ENCODE measurements at places on chromosomes 6 and 20.

- no peak for DNase-seq
Measured at GRCh38 chr6:140070846-140071473, 696.5 kb upstream of the CITED2 start.

GRCh38 chr6:166527849-166528248 lies 58.6 kb downstream of the RAMACL start:
- no peak for DNase-seq

- DNase-seq = no peak
Measured at GRCh38 chr6:73694711-73695411, 1.1 kb upstream of the CD109 start.

DNA sequence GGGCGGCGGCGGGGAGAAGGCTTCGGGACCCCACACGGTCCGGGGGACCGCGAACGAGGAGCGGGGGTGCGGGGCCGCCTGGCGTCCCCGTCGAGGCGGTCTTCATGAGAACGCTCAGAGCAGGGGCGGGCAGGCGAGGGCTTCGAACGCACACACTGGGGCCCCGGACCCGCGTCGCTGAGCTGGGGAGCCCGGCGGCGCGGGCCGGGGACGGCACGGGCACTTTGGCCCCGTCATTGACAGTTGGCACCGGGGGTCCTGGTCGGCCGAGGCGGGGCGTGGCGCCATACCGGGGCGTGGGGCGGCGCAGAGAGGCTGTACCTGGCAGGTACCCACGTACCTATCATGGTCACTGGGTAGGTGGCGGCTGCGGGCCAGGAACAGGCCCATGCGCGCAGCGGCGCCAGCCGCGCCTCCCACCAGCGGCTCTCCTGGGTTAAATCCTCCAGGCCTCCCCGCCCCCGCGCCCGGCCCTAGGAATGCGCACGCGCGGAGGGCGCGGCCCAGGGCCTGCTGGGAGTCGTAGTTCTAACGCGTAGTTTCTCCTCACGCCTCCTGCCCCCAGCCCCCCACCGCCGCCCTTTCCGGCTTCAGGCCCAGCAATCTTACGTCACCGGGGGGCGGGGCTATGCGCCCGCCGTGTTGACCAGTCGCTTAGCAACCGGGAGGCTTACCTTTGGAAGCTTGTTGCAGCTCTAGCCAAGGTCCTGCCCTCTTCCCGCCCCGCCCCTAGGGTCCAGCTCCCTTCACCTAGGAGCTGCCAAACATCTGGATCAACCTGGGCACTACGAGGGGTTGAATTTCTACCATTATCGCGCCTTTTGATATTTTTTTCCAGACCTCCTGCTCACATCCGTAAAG lies at the start of the genes PACRG and PRKN:
PACRG (plus strand) TSS at position 653 of the 861 bp plus-strand sequence.
PRKN (minus strand) TSS at position 445 of the 861 bp plus-strand sequence.
- DNase-seq = peak; percentile 100

- no peak for DNase-seq
Measured at GRCh38 chr20:1232286-1233111, 6.7 kb downstream of the RAD21L1 start.

DNA sequence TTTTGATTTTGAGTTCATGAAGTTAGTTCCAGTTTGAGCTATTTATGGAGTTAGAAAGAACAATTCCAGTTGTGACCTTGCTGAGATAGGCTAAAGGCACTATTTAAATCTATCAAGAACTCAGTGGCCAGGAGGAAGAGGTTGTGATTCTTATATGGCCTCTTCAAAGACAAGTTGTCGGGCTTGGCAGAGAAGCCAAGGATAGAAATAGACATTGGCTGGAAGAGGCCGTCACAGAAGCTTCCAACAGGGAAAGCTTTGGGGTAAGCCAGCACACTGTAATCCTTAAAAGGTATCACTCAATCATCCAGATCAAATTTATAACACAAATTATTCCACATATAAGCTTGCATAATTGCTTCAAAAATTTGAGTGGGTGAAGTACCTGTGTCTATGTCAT lies 286.1 kb downstream of the SYNE1 start:
- DNase-seq = no peak

DNA sequence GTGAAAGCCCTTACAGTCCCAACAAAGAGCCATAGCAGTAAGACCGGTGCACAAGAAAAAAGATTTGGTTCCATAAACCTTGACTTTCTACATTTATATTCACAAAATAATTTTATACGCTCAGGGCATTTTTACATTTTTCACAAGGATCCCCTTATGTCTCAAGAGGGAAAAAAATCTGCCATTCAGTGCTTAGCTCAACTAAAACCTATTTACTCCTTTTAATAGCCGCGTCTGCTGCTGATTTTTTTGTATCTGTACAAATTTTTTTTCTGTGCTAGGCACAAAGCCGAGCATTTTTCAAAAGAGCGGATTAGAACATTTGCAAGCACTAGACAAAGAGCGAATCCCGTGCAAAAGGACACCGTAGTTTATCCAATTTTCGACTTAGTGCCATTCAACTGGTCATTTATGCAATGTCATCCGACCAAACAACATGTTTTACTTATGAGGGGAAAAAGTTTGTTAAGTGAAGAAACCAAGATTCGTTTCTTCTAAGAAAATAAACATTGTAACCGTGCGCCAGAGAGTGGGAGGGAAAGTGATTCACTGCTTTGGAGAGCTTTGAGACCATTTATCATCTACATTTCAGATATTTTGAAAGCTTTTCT lies 3.7 kb downstream of the TFAP2D start:
- DNase-seq = no peak

GRCh38 chr20:19251958-19252357 lies 39.5 kb downstream of the SLC24A3 start:
- no peak for DNase-seq

Data from NCI-H69 (cell line).